Stimulated activated CD8-positive, alpha-beta memory T cell treated with anti-CD3 and anti-CD28 coated beads, Interleukin-15, amount 100 ng/mL, for 48 hours (primary cell): ENCODE measurements at places on chromosomes 11 and 22.

GRCh38 chr11:96424693-96425092 lies 34.9 kb downstream of the JRKL start:
- no peak for DNase-seq

DNA sequence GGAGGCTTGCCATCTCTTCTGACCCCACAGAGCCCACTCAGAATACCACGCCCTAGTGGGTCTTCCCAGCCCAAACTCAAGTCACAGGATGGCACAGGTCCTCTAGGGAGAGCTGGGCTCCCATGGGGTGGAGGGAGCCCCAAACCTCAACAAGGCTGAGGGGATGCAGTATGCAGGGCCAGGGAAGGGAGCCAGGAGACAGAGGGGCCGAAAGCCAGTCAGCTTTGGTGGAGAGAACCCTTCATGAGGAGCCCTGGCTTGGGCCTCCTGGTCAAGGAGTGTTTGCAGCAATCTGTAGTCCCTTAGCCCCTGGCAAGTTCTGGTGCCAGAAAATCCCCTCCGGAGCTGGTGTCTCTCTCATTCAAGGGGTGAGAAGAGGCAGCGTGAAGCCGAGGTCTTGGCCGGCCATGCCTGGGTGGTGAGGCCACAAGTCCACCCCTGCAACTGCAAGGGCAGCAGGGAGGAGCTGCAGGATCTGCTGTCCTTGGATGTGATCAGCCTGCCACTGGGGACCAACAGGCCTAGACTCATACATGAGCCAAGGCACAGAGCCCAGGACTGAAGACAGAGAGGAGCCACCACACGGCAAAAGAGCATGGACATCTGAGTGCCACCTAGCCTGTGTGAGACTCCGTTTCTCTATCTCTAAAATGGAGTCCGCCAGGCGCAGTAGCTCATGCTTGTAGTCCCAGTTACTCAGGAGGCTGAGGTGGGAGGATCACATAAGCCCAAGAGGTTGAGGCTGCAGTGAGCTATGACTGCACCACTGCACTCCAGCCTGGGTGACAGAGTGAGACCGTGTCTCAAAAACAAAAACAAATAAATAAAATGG lies 24.1 kb downstream of the NEAT1 start:
- no peak for DNase-seq

- DNase-seq, result no peak
Measured at GRCh38 chr11:66084821-66085475, 14.9 kb downstream of the PACS1 start.

GRCh38 chr11:68960294-68961071 lies 20.3 kb downstream of the MRGPRD start:
- DNase-seq, result no peak

GRCh38 chr11:82858556-82859091 lies 41.6 kb downstream of the PRCP start:
- DNase-seq, result no peak

DNA sequence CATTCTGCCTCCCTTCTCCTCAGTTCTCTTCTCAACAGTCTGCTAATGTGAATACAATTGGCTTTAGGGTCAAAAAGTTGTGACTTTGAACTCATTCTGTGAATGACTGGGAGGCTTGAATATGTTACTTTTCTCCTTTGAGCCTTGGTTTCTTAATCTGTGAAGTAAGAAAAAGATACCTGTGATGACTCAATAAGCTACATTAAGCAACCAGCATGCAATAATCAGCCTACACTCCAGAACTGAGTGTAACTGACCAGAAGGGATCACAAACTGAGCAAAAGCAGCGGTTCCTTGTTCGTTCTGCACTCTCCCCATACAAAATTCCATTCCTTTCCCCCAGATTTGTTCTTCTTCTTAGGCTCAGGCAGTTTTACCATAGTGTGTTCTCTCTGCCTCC lies 23.4 kb downstream of the ZNF202 start:
- no peak for DNase-seq

DNA sequence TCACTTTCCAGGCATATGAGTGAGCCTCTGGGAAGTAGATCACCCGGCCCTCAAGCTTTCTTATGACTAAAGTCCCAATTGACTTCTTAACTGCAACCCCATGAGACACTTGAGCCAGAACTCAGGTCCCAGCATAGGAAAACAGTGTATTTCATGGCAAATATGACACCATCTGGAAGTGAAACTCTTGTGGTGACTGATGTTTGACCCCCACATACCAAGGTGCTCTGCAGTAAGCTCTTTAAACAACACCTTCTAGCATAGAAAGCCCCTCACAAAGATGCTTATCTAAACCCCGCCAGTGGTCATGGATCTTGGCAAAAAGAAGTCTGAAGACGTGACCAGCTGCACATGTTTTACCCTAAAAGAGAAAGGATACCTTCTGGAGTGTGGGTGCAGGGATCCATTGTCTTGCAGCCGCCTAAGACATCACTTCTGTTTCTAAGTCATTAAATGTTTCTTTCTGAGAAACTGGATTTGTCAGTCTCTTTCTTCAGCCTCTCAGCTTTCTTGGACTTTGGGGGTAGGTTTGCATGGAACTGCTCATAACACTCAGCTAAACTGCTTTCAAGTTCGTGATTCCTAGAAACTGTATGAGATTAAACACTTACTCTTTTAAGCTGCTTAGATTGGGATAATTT lies 7.4 kb upstream of the PELI3 start:
- no peak for DNase-seq

DNA sequence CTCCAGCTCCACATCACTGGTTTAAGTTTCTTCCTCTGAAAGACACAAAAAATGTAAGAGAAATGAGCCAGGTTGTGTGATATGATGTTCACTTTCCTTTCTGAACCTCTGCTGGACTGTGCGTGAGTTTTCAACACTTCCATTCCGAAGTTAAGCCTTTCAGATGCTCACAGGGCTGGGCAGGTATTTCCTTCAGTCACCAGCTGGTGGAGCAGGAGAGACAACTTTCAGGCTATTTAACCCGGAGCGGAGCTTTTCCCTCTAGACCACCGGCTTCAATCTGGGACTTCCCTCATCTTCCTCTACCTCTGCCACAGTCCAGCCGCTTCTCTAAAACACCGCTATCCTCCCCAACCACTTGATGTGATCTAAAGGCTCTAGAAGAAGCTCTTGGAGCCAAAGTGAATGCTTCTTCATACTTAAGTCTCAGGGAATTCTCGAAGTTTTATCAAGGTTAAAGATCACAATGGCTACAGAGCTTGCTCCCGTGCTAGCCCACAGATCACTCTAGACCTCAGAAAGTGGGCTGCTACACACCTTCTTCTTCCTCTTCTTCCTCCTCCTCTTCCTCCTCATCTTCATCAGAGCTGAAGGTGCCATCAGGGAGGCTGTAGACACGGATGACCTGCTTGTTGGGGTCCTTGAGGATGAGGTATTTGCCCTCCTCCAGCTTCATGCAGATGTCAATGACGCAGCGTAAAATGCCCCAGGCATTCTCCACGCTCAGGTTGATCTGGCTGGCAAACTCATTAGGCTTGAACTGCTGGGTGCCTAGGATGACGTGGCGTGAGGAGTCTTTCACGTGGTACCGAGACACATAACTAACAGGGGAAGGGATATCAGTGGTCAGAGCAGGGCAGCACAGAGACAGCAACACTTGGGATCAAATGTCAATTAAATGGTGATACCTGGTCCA lies 4.4 kb upstream of the FOXRED2 start:
- no peak for DNase-seq

- DNase-seq, result no peak
Measured at GRCh38 chr11:1179641-1180040, 21.9 kb downstream of the MUC5AC start.

GRCh38 chr22:20764471-20764720 lies 9.5 kb upstream of the SERPIND1 start:
- DNase-seq, result no peak

DNA sequence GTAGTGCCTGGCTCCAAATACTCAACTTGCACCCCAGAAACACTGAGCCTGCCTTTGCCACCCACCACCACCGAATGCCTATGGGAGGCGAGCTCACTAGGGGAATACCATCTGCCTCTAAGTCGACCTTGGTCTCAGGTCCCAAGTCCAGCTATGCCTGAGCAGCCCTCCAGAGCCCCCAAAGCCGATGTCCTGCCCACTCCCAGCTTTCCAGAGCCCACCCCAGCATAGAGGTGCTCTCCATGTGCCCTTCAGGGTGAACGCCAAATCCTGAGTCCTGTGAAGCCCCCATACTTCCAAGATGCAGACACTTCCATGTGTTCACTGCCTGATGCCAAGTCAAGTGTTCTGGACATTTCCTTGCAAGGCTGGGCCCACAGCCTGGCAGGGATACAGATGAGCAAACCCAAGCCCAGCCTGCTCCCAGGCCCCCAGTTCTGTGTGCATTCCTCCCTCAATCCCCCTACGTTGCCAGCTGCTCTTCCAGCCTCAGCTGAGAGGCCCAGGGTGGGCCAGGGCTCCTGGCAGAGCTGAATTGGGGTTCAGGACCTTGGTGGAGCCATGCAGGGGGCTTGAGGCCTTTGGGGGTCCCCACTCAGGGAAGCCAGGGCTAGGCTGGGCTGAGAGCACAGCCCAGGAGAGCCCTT lies 2.6 kb upstream of the KMT5B start:
- DNase-seq, result no peak

GRCh38 chr22:37274380-37274862 lies 7.9 kb upstream of the CYTH4 start:
- no peak for DNase-seq

DNA sequence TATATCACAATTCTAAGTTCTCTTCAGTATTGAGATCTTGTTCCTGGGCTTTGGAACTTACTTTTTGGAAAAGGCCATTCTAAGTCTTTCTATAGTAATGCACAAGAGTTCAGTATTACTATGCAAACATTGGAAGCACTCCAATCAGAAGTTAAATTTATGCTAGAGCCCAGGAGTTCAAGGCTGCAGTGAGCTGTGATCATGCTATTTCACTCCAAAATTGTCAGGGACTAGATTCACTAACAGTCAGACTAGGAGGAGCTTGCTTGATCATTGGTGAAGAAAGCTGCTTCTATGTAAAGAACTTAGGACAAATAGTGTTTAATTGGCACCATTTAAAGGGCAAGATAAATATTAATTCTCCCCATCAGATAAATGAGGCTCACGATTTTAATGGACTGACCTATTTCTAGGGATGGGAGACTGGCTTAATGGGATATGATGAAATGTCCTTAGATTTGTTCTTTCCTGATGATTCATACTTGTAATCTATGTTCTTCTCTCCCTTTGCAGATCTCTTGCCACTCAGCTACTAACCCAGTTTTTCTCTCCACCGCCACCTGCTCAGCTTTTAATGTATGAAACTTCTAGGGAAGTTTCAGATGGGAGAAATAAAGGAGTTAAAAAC lies 32.6 kb upstream of the TMEM123 start:
- no peak for DNase-seq

DNA sequence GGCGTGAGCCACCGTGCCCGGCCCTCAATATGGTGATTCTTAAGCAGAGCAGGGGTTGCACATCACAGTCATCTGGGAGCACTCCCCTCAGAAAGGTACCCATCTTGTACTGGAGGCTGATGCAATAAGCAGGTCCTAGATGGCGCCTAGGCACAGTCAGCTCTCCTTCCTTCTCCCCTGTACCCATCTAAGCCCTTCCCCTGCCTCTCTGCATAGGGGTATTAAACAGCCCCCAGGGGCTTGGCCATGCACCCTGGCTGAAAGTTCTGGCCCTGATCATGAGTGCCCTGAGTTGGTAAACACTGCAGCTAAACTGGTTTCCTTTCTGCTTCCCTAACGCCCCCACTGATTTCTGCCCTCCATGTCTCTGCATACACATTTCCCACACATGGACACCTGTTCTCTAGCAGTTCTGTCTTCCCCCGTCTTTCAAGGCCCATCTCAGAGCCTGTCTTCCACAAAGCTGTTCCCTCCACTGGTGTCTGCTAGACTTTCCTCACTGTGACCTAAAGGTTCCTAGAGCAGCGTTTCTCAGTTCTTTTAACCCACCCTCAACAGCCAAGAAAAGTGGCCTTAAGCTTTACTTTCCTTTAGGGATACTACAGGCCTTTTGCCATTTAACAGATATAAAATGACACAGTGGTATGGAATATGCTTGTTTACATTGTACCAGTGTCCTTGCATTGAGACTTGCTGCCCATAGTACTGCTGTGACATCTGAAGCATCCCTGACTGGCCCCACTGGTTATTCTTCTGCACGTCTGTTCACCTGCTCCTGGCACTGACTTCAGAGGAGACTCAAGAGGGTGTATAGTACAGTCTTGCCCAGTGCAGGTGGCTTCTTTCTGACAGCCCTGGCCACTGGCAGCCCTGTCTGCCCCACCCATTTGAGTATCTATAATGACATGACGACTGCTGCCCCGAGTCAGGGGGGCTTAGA lies 15.6 kb downstream of the UBE2L3 start:
- no peak for DNase-seq

GRCh38 chr22:22958621-22959020 lies 71.0 kb downstream of the IGLL5 start:
- no peak for DNase-seq

GRCh38 chr11:65854161-65854592 lies 3.8 kb downstream of the CFL1 start:
- no peak for DNase-seq

- no peak for DNase-seq
Measured at GRCh38 chr11:126700768-126701519, 299.6 kb downstream of the KIRREL3 start.

- no peak for DNase-seq
Measured at GRCh38 chr11:31160504-31161422, 208.8 kb downstream of the DCDC1 start.

GRCh38 chr11:36258730-36259360 lies 30.4 kb downstream of the COMMD9 start:
- peak; percentile 13 for DNase-seq
